ENCODE measurements at places on chromosomes 16 and 17.

GRCh38 chr17:7496470-7497183 lies 12.5 kb downstream of the POLR2A start:
- no peak for DNase-seq

DNA sequence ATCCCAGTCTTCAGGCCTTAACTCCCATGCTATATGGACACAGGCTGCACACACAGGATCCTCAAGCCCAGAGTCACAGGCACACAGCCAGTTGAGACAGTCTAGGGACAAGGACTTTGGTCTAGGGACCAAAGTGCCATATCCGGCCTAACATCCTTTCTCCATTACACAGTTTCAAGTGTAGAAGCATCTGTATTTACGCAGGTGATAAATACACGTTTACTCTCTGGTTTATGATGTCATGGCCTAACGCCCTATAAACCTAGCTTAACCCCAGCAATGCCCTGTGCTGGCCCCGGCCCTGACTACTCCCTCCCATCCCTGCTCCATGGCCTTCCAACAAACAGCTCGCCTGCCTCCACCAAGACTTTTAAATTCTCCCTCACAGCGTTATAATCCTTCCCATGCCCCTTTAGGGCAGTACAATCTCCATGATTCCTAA lies 17.1 kb downstream of the CUEDC1 start:
- no peak for DNase-seq

- no peak for DNase-seq
Measured at GRCh38 chr17:43528988-43529814, 16.9 kb downstream of the ETV4 start.

DNA sequence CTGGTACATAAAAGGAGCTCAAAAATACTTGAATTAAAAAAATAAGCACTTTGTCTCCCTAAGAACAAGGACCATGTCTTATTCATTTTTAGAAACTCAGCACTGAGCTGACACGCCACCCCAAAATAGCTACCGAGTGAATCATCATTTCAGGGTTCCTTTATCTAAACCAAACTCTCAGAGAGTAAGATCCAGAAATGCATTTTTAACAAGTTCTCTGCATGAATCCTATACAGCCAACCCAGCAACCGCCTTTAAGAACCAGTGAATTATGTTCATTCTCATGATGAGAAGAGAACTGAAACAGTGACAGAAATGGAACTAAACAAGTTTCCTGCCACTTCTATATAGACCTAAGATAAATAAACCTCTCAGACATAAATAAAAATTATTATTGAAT lies 8.7 kb downstream of the C16orf87 start:
- no peak for DNase-seq

DNA sequence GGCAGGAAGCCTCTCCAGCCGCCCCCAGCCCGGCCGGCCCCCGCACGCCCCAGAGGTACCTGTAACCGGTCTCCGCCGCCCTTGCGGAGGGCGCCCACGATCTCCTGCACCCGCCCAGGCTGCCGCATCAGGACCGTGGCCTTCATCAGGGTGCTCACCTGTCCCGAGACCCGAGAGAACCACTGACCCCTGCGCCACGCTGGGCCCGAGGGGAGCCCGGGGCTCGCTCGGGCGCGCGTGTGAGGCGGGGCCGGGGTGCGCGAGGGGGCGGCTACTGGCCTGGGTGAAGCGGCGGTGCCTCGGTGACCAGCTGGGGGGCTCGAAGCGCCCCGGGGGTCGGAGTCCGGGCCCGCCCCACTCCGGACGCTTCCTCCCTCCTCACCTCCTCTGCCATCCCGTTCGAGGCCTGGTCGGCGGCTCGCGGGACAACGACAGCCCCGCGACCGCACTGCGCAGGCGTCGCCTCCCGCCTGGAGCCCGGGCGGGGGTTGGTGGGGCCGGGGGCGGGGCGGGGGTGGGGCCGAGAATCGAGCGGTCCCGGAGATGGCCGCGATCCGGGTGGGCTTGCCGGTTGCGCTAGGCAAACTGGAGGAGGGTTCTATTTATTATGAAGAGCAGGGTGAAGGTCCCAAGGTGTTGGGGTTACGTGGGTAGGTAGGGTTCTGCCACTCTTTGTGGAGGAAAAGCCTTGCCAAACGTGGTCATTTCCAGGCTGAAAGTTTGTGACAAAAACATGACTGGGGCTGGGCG lies at the start of gene NT5C3B:
Gene NT5C3B, minus strand, starts transcription at position 433 of the 750 bp plus-strand sequence. Its CDS starts 39 bp downstream, at position 394.
- no peak for DNase-seq

- no peak for DNase-seq
Measured at GRCh38 chr17:6789146-6789545, 13.1 kb downstream of the FBXO39 start.

DNA sequence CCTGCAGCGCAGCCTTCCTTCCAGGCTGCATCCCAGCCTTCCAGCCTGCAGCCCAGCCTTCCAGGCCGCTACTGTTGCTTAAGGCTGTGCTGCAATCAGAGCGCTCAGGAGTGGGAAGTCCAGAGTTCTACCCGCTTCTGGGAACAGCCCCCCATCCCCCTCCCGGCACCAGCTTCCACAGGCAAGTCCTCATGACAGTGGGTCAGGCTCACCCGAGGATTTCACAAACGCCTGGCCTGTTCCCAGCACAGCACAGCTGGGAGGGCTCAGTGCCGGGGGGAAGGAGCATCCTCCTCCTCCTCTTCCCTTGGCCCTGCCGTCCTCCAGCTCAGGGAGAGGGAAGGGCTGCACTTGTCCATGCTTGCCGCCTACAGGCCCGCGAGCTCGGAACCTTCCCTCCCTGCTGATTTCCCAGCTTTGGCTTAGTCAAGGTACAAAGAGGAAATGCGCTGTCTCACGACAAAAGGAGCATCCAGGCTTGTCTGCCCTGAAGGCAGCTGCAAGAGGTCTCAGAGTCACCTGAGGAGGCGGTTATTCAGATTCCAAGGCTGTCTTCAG lies 8.3 kb downstream of the SOCS3 start:
- DNase-seq: no peak

DNA sequence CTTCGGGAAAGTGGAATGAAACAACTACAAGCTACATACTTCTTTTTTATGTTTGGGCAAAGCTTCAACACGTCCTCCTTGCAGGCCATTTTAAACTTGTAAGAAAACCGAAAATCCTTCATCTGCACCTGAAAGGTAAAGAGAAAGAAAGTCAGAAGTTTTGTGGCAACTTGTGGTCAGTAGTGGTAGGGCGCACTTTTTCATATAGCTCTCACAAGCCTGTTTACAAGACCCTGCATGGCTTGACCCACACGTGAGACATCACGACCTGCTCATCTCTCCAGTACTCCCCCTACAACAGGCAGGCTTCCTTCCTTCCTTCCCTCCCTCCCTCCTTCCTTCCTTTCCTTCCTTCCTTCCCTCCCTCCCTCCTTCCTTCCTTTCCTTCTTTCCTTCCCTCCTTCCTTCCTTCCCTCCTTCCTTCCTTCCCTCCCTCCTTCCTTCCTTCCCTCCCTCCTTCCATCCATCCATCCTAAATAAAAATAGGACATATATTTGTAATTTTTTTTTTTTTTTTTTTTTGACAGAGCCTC lies 48.7 kb upstream of the CLEC18B start:
- DNase-seq: no peak

- DNase-seq: no peak
Measured at GRCh38 chr17:77409282-77410161, 268.8 kb downstream of the SEC14L1 start.

DNA sequence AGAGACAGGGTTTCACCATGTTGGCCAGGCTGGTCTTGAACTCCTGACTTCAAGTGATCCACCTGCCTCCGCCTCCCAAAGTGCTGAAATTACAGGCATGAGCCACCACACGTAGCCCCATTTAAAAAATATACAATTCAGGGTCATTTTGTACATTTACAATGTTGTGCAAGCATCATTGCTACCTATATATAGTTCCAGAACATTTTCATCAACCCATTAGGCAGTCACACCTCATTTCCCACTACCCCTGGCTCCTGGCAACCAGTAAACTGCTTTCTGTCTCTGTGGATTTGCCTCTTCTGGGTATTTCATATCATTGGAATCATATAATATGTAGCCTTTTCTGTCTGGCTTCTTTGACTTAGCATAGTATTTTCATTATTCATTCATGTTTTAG lies 6.7 kb downstream of the LRRC36 start:
- no peak for DNase-seq

- no peak for DNase-seq
Measured at GRCh38 chr16:4323845-4324488, 8.1 kb downstream of the GLIS2 start.

DNA sequence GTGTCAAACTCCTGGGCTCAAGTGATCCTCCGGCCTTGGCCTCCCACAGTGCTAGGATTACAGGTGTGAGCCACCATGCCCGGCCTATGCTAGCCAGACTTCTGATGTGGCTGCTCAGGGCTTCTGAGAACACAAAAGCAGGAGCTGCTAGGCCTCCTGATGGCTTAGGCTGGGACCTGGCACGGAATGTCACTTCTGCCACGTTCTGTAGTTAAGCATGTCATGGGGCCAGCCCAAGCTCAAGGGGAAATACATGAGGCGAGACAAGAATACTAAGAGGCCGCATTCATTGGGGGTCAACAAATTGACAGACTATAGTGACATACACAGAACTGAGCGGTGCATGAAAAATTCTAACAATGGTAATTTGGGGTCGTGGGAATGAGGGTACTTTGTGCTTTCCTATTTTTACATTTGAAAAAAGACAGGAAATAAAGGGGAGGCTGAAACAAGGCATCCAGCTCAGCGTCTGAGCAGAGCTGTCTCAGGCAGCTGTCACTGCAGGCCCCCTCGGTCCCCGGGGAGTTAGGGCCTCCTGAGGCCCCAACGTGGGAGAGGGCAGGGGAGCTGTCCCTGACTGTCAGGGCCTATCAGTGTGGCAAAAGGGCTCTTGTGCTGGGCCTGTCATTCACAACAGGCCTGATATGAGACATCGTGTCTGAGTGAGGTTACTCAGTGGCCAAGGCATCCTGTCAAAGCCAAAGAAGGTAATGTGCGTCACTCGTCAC lies 26.4 kb downstream of the CFAP20 start:
- peak; percentile 47 for DNase-seq

GRCh38 chr16:27679899-27680298 lies 130.0 kb downstream of the KATNIP start:
- no peak for DNase-seq

- no peak for DNase-seq
Measured at GRCh38 chr16:27980076-27980775, 83.3 kb downstream of the GSG1L start.

GRCh38 chr16:78386557-78387324 lies 287.3 kb downstream of the WWOX start:
- no peak for DNase-seq

GRCh38 chr17:59791603-59792457 lies 84.4 kb downstream of the VMP1 start:
- no peak for DNase-seq

DNA sequence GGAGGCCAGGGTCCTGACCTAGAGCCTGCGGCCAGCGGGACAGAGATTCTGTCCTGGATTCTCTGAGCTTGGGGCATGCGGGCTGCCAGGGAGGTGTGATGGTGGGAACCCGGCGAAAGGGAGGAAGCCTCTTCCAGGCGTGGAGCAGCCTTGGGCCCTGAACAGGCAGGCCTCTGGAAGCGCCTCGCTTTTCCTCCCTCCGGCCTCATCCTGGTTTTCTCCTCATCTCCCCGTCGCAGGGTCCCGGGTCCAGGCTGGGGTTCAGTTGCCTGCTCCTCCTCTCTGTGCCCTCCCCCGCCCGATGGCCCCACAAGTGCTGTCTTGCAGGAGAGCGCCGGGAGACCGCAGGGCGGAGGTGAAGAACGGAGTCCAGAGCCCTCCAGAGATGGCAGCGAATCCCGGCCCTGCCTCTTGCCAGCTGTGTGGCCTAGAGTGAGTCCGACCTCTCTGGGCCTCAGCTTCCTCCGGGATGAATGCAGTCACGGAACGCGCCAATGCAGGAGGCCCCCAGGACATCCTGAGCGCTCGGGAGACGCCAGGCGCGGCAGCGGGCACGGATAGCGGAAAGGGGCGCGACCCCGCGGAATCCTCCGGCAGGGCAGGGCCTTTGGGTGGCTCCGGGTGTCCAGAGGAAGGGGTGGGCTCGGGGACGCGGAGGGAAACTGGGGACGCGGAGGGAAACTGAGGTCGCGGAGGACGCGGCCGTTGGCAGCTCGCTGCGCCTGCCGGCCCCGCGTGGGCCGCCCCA lies 553 bp upstream of the RAB11FIP4 start:
- no peak for DNase-seq

GRCh38 chr16:87724490-87725291 lies 41.1 kb downstream of the KLHDC4 start:
- no peak for DNase-seq

- no peak for DNase-seq
Measured at GRCh38 chr16:88651276-88651988, 579 bp upstream of the CYBA start.

- no peak for DNase-seq
Measured at GRCh38 chr17:77741109-77741508, 217.4 kb upstream of the TNRC6C start.

DNA sequence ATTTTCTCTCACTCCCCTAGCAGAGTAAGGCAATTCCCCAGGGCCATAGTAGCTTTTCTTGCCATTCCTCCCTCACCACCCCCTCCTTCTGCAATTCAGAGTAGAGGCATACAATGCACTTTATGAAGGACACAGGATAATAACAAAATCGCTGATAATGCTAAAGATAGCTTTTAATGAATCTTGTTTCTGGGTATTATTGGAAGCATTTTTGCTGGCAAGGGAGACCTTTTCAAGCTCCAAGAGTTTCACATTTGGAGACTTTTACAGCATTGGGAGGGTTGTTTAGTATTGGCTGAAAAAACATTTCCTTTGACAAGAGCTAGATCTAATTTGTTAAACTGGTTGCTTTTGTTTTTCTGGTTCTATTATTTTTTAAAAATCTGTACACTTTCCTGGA lies 573.0 kb upstream of the C16orf82 start:
- DNase-seq: no peak

GRCh38 chr16:20393801-20394577 lies 10.5 kb downstream of the PDILT start:
- no peak for DNase-seq

DNA sequence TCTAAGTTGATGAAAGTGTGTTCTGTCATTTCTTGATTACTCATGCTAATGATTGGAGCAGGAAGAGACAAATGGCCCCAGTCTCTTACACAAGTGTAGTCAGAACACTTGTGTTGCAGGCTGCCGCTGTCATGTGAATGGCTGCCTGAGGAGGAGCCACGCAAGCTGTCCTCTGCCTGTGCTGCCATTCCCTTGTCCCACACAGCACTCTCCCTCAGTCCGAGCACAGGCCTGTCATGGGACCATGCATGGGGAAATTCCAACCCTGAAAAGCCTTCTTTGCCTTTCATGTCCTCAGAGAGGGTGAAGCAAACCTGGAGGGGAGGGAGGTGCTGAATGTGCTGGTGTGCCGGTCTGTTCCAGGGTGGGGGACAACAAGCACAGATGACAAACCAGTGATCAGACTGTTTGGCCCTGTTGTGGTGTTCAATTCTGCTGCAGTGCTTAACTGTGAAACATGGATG lies 109.4 kb downstream of the MRTFB start:
- no peak for DNase-seq

- DNase-seq: no peak
Measured at GRCh38 chr16:68893710-68894705, 50.7 kb downstream of the TANGO6 start.

GRCh38 chr16:27330542-27330941 lies 16.8 kb downstream of the IL4R start:
- peak; percentile 60 for DNase-seq
